ENCODE measurements at places on chromosomes 3 and 15.
A peak's percentile ranks its signal among the peaks of the same experiment; 100 is the strongest.

DNA sequence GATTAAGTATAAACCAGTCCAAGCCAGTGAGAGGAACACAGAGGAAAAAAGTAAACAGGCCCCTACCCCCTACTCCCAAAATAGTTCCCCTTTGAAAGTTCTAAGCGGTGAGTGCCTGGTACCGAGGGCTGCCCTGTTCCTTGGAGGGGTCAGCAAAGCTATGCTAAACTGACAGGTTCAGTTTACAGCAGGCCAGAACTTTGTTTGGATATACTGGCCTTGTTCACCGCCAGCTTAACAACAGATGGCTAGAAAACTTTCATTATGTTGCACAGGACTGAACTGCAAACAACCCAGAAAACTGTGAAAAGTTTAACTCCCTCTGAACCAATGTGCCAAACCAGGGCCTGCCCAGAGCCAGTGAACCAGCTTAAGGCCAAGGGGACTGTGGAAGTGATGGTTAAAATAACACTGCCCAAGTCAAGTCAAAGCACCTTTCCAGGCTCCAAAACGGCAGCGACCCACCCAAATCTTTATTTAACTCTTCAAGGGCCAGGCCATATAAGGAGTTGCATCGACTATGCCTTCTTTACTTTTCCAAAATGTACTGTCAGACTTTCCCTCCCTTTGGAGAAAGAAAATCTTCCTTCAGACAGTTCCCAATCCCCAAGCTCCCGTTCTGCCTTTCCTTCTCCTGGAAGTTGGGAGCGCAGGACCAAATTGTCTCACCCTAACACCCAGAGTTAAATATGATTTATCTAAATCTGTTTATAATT, 448.0 kb downstream of the FOXP1 start:
- DNase-seq = no peak

- peak; percentile 29 for DNase-seq
Observed at GRCh38 chr15:76285241-76285825, 25.9 kb downstream of the ETFA start.

DNA sequence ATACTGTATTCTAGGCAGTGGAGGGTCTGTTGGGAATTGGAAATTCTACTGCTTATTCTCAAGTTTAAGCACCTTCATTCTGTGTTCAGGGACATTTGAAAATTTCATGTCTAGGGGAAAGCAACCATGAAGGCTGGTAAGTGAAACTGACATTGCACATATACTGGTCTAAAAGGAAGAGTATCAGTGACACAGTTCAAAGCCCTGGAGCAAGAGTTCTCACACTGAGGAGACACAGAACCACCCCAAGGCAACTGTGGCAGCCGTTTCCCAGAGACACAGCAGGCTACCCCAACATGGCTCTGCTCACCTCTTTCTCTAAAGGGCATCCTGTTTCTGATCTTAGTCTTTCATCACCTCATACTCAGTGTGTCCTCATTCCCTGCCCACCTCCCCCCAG, 67.5 kb downstream of the KCNMB2 start:
- no peak for DNase-seq

GRCh38 chr15:97052513-97052912, 722.0 kb downstream of the NR2F2 start:
- no peak for DNase-seq

DNA sequence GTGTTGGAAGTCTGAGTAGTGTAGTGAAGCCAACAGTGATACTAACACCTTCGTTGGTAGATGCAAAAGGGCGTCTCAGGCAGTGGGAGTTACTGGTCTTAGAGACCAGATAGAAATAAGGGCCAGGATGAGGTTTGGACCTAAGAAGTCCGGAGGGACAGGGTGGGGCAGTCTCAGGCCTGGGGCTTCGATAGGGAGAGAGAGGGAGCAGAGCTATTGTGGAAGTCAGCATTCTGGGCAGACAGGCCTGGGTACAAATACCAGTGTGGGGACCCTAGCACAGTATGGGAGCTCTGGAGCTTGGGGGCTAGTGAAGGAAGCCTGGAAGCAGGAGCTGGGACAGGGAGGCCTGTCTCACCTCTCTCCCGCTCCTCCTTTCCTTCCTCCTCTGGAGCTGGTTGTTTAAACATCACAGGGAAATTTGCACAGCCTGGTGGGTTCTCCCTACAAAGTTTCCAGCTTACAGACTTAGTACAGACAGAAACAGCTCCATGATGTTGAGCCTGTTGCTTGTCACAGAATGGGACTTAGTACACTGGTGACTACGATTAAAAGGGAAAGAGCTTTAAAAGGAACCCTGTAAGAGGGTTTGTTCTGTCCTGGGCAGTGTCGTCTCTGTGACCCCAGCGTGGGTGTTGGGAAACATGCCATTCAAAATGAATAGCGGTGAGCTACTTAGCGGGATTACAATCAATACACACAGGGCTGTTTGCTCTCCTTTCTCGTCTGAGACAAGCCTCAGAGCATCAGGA, 76.4 kb upstream of the TNFAIP8L3 start:
- no peak for DNase-seq

DNA sequence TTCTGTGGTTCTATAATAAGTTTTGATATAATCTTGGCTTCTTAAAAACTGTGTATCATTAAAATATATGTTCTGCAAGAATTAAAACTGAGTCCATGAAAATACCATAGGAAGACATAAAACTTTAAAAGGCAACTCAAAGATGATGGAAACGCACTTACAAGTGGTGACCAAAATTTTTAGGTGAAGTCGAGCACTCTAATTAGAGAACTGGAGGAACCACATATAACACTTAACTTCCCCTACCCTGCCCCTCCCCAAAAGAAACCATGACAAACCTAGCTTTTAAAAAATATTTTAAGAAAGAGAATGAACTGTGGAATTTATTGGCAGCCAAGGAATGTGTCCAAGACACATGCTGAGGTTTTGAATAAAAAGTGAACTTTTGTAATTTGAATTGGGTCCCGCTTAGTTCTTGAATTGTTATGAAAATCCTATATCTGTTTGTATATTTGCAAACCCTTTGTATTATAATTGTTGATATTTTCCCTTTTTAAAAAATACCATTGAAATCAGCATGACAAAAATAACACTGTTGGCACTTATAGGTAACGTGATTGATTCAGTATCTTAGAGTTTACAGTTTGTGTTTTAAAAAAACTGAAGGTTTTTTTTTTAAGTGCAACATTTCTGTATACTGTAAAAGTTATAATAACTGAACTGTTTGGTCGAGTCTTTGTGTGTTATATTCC, 7.7 kb downstream of the NR2F2 start:
- DNase-seq = peak; percentile 19

- DNase-seq = no peak
Observed at GRCh38 chr3:148531836-148532235, 165.9 kb upstream of the AGTR1 start.
